ENCODE measurements at places on chromosomes 7 and 10. TPM values are rescaled to one million over a fixed set of nuclear protein-coding genes. Genes with fewer than 3 reads are reported as not detected.

- no peak for DNase-seq
These were observed 18.8 kb downstream of the KLF6 start for GRCh38 chr10:3766046-3766756.

DNA sequence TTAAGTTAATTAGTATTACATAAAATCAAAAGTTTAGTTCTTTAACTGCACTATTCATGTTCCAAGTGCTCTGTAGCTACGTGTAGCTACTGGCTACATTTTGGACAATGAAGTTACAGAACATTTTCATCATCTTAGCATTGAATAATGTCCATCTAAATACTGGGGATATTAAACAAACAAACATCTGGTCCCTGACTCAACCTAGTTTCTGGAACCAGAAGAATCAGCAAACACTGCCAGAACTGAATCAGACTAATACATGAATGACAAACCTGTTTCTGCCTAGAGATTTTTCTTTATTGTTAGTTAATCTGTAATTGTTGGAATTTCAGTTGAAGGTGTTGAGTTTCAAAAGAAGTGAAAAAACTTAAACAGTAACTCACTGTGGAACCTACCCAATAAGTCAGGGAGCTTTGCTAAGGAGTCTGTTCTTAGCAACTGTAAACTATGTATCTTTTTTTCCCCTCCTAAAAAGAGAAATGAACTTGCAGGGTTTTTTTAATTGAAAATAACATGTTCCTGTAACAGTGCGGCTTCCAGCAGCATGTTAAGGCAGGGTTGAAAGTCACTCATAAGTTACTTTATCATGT is 58.3 kb downstream of the CDK13 start:
- no peak for DNase-seq

DNA sequence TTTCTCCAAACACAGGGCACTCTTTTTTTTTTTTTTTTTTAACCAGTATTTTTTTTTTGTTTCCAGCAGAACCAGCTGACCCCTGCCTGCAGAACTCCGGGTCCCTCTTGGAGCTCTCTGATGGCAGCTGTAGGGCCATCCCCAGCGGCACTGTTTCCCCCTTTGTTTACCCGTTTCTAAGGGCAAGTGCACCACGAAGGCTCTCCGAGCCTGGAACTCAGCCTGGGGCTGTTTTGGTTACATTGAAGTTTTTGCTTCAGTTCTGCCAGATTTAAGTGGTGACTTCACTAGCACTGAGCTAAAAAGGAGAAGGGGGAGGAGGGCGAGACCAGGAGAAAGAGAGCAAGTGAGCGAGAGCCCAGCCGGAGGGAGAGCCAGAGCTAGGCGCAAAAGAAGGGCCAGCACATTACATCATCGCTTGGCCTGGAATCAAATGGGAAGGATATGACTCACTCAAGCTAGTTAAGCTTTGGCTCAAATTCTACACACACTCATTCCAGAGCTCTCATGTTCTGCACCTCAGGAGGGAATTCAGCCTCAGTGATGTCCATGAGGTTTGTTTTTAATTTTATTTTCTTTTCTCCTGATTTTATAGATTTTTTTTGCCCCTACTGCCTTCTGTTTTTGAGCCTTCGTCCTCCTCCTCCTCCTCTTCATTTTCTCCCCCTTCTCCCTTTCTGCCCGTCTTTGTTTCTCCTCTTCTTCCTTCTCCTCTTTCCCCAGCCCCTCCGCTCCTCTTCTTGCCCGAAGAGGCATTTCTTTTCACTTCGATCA is 272.3 kb downstream of the TRIL start:
- DNase-seq, result peak; percentile 94

DNA sequence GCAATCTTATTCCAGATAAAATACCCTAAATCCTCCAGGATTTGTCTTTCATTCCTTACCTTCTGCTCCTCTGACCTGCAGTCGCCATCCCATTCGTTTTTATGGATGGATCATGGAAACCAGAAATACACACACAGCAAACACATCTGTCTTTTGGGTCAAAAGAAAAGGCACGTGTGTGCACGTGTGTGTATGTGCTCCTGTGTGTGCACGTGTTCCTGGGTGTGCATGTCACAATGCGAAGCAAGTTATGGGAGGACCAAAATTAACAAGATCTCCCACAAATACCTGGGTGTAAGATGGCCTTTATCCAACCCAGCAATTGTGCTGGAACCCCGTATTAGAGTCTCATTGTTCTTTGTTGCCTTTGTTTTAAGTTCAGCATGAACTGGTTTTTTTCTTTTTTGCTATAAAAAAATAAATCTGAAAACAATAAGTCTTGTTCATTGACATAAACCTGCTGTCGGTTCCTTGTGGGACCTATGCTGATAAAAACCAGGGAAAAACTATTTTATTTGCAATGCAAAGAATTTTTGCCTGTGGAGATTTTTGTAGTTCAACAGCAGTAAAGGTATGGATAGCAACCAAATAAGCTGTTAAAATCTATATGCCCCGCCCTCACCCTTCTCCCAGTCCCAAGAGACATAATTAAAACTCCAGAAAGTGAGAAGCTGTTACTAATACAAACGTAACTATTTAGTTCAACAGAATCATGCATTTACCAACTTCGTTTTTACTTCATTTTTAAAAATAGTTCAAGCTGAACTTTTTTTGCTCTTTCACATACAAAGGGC is 229.6 kb downstream of the CREB5 start:
- no peak for DNase-seq

LRRC4 gene
- 0.91 TPM for total RNA-seq

NOD1 gene
- 2.3 TPM for total RNA-seq

DNA sequence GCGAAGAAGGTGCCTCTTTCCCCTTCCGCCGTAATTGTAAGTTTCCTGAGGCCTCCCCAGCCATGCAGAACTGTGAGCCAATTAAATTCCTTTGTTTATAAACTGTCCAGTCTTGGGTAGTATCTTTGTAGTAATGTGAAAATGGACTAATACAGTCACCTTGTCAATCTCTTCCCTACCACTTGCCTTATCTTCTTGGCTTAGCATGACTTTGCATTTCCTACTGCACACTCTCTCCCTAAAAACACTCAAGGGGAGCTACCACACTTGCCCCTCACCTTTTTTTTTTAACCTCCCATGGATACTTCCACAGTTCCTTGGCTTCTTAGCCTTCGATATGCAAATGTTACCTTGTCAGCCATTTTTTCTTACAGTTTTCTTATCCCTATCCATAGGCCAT is 7.4 kb upstream of the CDK6 start:
- no peak for DNase-seq

SPDYE2 gene
- not detected for total RNA-seq

DNA sequence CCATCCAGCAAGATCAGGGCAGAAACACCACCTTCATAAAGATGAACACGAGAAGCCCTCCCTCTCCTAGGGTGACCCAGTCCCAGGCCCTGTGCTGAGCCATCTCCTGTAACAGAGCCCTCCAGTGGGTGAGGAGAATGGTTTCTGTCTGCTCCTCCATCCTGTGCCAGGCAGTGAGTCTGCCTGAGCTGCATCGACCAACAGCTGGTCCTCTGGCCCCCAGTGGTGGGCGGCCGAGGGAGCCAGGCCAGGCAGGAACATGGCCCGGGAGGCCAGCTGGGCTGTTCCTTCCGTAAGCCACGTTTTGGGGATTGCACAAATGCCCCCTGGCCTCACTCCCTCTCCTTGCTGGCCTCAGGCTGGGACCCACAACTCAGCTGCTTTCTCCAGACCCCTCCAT is 73.5 kb downstream of the GRB10 start:
- no peak for DNase-seq

GPR26 gene
- not detected for total RNA-seq

- DNase-seq, result no peak
These were observed 38.0 kb downstream of the EGFR start for GRCh38 chr7:55056577-55057480.

DNA sequence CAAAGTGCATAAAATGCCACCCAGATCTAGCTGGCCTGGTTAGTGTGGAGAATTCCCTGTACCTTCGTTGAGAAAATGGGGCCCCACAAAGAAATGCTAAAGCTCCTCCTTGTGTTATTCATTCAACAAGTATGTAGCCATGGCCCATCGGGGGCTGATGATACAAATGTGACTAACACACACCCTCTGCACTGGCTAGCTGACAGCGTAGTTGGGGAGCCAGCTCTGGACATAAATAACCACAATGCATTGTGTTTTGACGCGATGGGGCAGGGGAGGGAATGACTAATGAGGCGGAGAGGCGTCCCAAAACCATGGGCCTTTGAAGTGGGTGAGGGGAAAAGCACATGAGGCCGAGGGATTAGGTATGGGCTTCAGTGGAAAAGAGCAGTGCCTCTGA is 28.2 kb upstream of the ASL start:
- DNase-seq, result no peak

DNA sequence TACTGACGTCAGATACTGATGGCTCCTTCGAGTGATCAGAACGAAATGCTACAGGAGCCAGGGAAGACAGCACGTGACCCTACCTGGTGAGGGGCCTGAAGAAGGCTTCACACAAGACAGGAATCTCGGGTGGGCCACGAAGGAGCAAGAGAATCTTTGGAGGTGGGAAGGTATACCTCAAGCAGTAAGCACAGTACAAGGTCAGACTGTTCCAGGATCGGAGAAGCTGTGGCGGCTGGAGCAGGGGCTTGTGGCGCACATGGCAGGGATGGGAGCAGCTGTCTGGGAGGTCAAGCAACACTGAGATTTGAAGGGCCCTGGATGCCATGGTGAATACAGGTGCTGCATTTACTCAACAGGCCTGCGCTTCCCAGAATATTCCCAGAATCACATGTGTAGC is 45.4 kb downstream of the C10orf143 start:
- no peak for DNase-seq

GRCh38 chr10:86162036-86162435 is 204.6 kb downstream of the GRID1 start:
- no peak for DNase-seq

TMEM273 gene
- total RNA-seq, result 11.2 TPM

GRCh38 chr10:8311526-8312070 is 257.1 kb downstream of the GATA3 start:
- no peak for DNase-seq

- peak; percentile 67 for DNase-seq
These were observed 100.3 kb upstream of the SVIL start for GRCh38 chr10:29734962-29735627.

GRCh38 chr10:53434413-53434812 is 661.8 kb upstream of the MBL2 start:
- no peak for DNase-seq

GRCh38 chr7:29924006-29924405 is 65.6 kb downstream of the SCRN1 start:
- DNase-seq, result no peak

ADAM12 gene
- not detected for total RNA-seq

- DNase-seq, result no peak
These were observed 86.5 kb upstream of the NMT2 start for GRCh38 chr10:15254808-15255648.
